ENCODE measurements at places on chromosomes 5 and 9.

DNA sequence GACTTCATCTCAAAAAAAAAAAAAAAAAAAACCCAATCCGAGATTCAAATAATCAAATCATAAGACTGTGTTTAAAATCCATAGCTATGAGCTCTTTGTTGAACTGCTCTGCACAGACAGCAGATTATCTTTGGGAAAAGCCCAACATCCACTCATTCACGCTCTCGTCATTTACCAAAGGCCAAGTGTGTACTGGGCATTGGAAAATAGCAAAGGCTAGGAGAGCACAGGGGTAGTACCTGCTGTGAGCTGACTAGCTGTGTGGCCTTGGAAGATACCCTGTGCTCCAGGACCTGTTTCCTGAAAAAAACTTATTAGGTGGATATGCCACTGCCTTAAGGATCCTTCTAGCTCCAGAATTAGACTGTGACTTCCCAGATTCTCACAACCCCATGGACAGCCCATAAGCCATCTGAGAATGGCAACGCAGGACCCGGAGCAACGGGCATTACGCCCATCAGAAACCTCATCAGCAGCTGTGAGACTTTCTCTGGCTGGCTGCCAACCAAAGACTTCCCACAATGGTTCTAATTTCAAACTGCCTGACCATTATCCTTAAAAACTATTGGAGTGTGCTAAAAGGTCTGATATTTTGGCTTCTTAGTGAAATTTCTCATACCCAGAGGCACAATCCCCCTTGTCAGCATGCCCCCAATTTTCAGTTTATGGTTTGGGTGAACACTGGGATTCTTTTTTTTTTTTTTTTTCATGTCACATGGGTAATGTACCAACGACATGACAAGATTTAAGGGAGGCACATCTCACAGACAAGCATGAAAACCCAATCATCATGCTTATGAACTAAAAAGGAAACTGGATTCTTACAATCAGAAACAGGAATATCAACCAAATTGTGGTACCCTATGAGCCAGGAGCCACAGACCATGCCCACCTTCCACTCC is 16.8 kb downstream of the SERINC5 start:
- DNase-seq = no peak

- DNase-seq = no peak
Measured at GRCh38 chr9:35726931-35727330, 5.1 kb downstream of the TLN1 start.

DNA sequence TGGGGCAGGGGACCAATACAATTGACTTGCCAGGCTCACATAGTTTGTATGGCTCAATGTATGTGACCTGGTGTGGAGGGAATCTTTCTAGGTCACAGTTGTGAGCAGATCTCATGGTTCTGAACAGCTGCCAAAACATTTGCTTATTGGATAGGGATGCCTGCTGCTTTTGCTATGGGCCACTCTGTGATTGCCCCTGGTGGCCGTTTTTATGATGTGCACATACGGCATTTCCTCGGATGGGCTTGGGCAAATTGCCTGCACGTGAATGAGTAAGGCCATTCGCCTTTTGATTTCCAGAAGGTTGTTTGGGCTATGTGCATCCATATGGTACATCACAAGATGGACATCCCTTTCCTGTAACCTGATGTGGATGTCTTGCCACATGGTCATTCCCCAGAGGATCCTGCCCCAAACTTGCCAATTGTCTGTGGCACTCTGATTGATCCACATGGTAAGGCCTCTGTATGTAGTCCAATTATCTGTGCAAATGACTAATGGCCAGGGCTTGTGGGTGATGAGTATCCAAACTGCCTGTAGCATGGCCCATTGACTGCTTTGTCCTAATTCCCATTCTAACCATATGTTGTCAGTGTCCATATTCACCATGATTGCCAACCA is 10.7 kb upstream of the SLC22A4 start:
- DNase-seq = no peak

DNA sequence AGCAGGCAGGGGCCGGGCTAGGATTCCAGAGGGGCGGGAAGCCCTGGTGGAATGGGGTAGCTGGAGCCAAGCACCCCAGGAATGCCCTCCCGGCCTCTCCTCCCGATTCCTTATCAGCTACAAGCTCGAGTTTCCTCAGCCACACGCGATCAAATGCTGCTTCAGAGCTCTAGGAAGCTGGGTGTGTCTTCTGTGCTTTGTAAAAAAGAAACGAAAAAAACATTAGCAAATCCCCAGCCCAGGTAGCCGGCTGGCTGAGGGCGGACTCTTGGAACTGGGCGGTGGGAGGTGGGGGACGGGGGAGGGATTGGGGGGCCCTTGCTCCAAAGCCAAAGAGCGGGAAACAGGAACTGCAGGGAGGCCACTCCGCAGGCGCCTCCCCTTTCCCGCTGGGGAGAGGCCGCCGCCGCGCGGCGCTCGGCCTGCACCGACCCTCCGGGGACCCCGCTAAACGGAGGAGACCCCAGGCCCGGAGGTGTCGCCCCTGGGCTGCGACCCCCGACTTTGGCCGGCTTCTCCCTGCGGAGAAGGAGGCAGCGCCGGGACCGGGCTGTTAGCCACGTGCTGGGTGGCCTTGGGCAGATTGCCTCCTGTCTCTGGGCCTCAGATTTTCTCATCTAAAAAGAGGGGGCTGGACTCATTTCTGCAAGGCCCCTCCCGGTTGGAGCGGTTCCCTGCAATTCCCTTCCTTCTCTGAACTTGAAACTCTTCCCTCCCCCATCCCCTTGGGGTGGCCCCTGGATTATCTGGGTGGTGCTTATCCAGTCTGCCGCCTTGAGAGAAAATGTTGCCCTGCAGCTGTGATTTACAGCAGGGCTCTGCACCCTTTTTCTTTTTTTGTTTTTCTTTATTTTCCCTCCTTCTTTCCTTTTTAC is 40.9 kb upstream of the FABP6 start:
- no peak for DNase-seq

Measured in stimulated activated CD8-positive, alpha-beta memory T cell treated with anti-CD3 and anti-CD28 coated beads, Interleukin-7, amount 100 ng/mL, for 1 hour (primary cell).